ENCODE measurements at places on chromosomes 4 and X.

- DNase-seq = no peak
Measured at GRCh38 chr4:110306303-110306702, 107.9 kb upstream of the ELOVL6 start.

DNA sequence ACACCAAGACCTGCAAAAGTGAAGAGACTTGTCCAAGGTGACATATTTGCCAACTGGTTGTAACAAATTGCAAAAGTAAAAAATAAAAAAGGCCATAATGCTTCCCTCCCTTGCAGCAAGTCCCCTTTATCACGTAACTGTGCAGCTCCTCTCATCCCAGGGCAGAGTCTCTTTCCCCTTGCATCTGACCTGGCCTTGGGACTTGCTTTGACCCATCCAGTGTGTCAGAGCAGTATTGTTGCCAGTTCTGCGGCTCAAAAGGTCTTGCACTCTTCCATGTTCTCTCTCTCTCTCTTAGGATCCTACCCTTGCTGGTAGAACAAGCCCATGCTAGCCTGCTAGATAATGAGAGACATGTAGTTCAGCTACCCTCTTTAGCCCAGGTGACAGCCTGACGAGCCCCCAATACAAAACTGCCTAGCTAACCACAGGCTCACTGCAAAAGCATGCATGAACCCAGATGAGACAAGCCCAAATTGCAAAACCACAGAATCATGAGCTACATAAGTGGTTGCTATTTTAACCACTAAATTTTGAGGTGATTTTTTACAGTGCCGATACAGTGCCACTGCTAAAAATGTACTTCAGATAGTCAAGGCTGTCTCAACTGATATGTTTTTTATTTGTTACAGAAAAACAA lies 289.5 kb upstream of the PPARGC1A start:
- DNase-seq = no peak

DNA sequence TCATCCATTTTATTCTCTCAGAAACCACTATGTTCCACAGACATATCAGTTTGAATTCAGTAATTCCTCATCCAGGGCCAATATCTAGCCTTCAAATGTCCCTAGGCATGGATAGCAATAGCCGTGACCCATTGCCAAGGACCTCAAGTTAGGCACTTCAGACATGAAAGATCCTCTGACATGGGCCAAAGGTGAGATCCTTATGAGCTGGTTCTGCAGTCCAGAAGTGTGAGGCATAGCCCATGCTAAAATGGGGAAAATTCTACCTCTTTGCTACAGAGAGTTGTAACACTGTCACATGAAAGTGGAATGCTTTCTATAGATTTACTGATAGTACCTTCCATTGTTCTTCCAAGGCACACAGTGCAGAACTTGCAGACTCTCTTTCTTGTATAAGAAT lies 349.7 kb upstream of the GALNT7 start:
- DNase-seq = no peak

DNA sequence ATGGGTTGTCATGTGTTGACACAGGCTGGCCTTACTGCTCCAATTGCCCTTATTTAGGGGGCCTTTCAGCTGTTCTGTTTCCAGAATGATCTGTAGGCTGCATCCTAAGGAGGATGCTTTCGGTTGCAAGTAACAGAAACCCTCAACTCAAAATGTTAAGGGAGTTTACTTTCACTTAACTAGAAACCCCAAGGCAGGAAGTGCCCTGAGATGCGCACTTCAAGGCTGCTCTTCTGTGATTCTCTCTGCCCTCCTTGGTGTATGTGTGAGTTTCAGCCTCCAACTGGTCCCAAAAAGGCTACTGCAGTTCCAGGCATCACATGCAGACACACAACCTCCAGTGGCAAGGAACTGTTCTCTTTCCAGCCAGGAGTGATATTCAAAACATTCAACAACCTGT lies 97.3 kb upstream of the ATP6AP2 start:
- no peak for DNase-seq

DNA sequence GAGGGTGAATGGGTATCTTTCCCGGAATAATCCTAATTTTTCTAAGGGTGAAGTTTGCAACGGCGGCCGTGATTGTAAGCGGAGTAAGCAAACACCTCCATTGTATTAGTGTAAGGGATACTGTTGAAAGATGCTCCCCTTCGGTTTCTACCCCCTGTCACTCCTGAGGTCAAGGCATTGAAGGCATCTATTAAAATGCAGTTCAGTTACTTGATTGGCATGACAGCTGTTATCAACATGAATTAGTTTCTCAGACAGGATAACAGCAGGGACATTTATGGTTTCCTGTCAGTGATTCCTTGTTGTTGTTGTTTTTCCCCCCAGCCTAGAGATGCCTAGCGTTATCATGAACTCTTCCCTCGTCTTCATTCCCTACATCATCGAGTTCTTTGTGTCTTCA lies 552 bp downstream of the SLC25A14 start:
- DNase-seq = no peak

DNA sequence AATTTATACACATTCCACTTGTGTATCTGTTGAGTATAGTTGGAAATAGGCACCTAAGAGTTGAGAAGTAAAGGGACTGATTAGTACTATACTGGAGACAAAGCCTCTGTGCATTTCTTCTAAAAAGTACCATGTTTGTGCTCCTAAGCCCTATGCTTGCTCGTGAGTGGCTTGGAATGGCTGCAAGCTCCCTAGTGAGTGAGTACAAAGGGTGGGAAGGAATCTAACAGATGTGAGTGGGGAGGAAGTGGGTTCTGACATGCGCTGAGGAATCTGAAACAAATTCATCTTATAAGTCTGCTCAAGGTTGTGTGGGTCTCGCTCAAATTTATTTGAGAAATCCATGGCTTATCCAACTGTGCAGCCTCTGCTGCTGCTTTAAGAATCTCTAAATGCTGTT lies 13.3 kb downstream of the SPCS3 start:
- DNase-seq = peak; percentile 9

DNA sequence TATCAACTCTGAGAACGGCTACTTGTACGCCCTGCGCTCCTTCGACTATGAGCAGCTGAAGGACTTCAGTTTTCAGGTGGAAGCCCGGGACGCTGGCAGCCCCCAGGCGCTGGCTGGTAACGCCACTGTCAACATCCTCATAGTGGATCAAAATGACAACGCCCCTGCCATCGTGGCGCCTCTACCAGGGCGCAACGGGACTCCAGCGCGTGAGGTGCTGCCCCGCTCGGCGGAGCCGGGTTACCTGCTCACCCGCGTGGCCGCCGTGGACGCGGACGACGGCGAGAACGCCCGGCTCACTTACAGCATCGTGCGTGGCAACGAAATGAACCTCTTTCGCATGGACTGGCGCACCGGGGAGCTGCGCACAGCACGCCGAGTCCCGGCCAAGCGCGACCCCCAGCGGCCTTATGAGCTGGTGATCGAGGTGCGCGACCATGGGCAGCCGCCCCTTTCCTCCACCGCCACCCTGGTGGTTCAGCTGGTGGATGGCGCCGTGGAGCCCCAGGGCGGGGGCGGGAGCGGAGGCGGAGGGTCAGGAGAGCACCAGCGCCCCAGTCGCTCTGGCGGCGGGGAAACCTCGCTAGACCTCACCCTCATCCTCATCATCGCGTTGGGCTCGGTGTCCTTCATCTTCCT lies 2.7 kb downstream of the PCDH10 start:
- DNase-seq = no peak

GRCh38 chr4:119227690-119228089 lies 15.2 kb downstream of the USP53 start:
- no peak for DNase-seq

GRCh38 chr4:15444879-15445547 lies 17.2 kb downstream of the C1QTNF7 start:
- peak; percentile 5 for DNase-seq

DNA sequence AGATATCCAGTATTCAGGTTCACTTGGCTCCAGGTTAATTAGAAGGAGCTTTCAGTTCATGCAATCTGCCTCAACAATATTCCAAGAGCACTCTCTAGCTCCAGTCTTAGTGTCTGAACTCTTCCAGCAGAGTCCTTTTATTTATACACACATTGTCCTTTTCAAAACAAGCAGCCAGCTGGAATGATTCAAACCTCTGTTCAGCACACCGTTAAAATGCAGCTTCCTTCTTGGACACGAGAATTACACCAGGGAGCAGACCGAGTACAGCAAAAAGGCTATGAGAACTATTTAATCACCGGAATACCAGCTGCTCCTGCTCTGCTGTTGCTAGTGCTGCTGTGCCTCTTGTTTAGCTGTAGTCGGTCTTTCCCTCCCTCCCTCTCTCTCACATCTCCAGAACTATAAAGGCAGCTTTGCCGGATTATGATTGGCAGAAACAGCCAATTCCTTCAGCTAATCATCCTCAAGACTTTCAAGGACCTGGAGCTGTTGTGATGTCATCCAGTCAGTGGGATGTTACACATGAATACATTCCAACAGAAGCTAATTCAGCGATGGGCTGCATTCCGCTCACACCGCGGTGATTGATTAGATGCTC lies at the start of gene NDST4:
Gene NDST4 (minus strand): TSS at position 115 of the 601 bp plus-strand sequence. CDS start 36,584 bp downstream, outside the sequence.
- no peak for DNase-seq

GRCh38 chrX:12890467-12890866 lies 16.0 kb upstream of the TLR8 start:
- DNase-seq = no peak

- DNase-seq = no peak
Measured at GRCh38 chrX:31181377-31182000, 109.6 kb upstream of the FTHL17 start.

All from naive thymus-derived CD4-positive, alpha-beta T cell (primary cell).